ENCODE measurements at places on chromosomes 7 and 10. TPM values are rescaled to one million over a fixed set of nuclear protein-coding genes. Genes with fewer than 3 reads are reported as not detected.

The NME8 gene
- not detected for polyA plus RNA-seq

The LFNG gene
- 27.0 TPM for polyA plus RNA-seq

The ENKUR gene
- 3.5 TPM for polyA plus RNA-seq

The LLCFC1 gene
- polyA plus RNA-seq: 0.24 TPM

The CHAT gene
- polyA plus RNA-seq: not detected

The RNF32 gene
- 2.8 TPM for polyA plus RNA-seq

The LRRC61 gene
- 33.8 TPM for polyA plus RNA-seq

The PLAU gene
- polyA plus RNA-seq: 31.0 TPM

The MYL10 gene
- 0.59 TPM for polyA plus RNA-seq

The SH2D4B gene
- polyA plus RNA-seq: 0.13 TPM

DNA sequence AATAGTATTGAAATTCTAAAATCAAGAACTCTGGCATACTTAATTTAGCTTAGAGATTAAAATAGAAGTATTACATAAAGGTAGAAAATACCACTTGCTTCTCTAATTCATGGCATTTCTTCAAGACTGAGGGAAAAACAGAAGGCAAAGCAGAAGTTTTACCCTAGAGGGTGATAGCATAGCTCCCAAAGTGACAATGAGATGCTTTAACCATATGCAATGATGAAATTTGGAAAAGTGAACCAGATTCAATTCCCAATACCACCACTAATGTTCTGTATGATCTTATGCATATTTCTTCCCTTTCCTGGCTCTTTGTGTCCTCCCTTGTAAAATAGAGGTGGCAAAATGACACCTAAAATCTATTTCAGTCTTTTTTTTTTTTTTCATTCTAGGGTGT is 225.8 kb upstream of the PCLO start:
- DNase-seq: no peak

DNA sequence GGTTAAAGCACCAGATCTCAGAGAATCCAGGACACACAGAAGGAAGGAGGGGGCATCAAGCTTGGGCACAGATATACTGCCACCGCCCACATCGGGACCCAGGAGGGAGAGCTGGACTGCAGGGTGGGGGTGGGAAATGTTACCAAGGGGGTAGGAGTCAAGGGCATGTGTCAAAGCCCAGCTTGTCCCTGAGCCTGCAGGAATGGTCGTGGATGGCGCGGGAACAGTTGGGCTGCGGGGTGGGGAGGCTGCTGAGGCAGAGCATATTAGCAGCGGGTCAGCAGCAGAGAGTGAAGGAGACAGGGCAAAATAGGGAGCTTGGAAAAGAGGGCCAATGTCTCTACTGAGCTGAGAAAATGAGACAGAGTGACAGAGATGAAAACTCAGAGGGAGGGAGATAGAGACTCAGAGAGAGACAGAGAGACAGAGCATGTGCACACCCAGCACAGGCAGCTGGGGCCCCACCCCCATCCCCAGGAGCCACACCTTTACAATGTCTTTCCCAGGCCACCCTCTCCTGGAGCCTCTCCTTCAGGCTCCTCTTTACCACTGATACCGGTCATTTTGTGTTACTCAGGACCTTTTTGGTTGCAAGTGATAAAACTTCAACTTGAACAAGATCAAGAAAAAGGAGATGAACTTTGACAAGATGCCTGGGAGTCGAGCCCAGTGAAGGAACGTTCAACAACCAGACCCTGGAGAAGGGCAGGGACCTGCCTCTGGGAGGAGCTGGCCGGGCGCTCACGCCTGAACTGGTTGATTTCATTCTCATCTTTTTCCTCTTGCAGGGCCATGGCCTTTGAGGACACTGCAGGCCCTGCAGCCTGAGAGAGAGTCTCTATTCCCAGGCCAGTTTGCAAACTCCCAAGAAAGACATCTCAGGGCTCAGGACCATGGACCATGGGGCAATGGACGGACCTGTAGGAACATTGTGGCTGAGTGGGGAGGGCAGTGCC is 50.0 kb downstream of the AOC1 start:
- DNase-seq: no peak

DNA sequence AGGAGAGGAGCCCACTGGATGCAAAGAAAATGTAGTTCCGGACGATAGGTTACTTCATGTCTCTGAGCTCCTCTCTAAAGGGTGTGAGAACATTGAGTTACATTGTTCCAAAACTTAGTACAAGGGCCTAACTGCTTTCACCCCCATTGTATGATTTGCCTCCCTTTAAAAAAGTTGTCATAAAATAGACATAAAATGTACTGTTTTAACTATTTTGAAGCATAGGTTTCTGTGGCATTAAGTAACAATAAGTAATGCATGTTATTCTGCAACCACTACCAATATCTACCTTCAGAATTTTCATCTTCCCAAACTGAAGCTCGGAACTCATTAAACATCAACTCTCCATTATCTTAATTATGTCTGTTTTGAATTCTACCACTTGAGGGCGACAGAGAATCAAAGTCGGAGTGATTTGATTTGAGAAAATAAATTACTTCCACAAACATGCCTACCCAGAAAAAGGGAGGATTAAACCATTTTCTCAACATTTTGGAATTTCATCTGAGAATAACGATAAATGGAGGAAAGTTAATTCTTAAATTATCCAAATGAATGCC is 2.7 kb downstream of the IGFBP1 start:
- no peak for DNase-seq

DNA sequence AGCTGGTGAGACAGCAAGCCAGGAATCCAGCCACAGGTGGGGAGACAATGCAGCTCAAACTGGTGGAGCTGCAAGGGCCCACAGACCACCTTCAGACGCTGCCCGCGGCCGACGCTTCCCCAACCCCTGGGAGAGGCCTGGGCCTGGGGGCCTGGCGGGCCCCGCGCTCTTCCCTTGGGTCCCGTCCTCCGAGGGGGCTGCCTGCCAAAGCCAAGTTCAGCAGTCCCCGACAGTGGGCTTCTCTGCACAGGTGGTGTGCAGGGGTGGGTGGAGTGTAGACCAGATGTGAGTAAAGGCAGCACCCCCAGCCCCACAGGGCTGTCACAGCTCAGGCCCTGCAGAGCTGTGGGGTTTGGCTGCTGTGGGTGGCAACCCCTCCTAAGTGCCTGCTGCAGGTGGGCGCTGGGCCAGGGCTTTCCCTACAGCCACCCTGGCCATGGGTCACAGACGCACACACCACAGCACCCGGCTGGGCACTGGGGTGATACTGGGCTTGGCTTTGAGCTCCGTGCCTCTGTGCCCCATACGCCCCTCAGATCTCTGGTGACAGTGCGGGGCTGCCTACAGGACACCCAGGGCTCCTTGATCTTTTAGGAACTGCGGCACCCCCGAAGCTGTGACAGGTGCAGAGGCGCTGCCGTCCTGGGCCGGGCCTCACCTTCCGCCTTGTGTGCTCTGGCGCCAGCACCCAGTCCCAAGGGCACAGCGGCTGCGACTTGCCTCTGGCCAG is 20.5 kb downstream of the BNIP3 start:
- no peak for DNase-seq

- DNase-seq: no peak
These were observed 259.8 kb downstream of the GLI3 start for GRCh38 chr7:41977151-41977651.

DNA sequence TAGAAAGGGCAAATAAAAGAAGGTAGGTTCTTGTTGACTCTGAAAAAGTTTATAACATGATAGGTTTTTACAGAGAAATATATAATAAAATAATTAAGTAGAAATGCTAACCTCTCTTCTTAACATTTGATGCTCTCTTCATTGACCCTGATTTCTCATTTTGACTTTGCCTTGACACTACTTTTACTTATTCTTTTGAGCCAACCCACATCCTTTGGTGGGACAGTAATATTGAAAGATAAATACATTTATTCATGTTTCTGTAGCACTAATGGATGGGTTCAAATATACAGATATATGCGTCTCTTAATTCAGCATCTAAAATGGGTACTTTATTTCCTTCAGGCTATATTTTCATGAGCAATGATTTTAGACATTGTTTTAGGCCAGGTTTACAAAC is 34.4 kb downstream of the DDC start:
- DNase-seq: no peak

DNA sequence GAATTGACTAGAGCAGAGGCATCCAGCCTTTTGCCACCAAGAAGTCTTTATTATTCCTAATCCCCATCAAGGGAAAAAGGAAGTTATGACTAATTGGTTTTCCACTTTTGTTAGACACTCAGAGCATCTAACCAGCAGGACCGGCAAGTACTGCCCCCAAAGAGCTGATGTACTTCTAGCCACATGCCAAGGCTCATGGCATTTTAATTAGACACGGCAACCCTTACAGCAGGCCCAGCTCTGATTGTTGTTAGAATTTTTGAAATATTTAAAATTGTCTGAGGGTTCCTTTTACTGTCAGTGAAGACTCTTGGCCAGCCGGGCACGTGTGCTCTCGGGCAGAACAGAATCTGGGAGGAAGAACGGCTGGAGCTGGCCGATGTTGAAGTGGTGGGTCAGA is 114.8 kb downstream of the SPAG6 start:
- no peak for DNase-seq

DNA sequence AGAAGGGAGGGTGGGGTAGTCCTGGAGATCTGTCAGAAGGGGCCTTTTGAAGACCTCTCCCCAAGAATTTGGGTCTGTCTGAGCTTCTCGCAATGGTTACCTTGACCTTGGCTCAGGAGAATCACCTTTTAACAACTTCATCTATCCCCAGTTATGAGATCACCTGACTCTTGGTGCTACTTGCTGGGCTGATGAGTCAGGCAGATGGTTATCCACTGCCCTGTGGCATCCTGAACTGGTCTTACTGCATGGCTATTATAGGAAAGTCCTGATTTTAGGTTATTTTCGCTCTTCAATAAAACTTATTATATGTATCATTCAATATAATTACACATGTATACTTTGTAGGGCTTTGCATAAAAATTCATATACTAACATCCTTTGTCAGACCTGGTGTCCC is 274.7 kb downstream of the GFRA1 start:
- DNase-seq: no peak

GRCh38 chr10:85124603-85125051 is 796.2 kb downstream of the CCSER2 start:
- no peak for DNase-seq

DNA sequence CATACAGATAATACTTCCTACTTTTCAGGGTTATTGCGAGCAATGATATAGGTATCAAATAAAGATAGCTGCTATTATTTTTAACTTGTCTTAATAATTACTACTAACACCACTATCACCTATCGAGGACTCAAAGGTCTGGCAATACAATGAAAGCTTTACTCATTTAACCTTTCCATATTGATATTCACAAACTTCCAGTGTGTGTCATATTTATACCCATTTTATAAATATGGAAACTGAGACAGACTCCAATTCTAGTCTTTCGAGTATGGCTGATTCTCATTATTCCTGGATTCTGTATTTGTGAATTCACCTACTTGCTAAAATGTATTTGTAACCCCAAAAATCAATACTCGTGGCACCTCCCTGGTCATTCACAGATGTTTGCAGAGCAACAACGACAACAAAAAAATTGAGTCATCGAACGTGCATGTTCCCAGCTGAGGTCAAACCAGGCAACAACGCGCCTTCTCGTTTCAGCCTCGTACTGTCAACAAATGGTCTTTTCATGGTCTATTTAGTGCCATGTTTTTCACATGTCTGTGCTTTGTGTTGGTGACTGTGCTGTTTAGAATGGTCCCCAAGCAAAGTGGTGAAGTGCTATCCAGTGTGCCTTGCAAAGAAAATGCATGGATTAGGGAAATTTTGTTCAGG is 51.7 kb downstream of the SMURF1 start:
- DNase-seq: no peak

GRCh38 chr10:61877887-61878739 is 23.4 kb upstream of the ARID5B start:
- no peak for DNase-seq

DNA sequence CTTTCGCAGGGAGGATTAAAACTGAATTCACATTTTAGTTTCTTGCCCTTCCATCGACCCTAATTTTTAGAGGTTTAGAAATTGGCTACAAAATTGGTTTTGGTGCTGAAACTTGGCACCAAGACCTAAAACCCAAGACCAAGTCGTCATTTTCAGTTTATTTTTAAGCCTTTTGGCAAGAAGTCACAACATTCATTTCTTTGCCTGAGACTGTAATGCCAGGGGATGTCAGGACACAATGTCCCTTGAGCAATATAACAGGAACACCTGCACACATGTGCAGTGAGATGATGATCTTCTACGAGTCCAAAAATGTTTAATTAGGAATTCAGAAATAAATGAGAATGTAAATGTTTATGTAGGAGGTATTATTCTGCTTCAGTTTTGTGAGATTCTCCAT is 335.4 kb upstream of the ANKRD30A start:
- no peak for DNase-seq

GRCh38 chr7:123271231-123271630 is 71.5 kb upstream of the SLC13A1 start:
- DNase-seq: no peak

DNA sequence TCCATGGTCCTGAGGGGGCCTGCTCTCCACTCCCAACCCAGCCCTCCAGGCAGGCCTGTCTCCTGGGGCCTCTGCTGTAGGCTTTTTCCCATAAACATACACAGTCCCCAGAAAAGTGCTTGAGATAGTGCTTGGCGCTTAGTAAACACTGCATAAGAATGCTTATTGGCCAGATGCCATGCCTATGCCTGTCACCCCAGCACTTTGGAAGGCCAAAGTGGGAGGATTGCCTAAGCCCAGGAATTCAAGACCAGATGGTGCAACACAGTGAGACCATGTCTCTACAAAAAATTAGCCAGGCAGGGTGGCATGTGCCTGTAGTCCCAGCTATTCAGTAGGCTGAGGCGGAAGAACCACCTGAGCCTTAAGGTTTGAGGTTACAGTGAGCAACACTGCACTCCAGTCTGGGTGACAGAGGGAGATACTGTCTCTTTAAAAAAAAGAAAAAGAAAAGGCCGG is 24.6 kb upstream of the ASL start:
- no peak for DNase-seq

DNA sequence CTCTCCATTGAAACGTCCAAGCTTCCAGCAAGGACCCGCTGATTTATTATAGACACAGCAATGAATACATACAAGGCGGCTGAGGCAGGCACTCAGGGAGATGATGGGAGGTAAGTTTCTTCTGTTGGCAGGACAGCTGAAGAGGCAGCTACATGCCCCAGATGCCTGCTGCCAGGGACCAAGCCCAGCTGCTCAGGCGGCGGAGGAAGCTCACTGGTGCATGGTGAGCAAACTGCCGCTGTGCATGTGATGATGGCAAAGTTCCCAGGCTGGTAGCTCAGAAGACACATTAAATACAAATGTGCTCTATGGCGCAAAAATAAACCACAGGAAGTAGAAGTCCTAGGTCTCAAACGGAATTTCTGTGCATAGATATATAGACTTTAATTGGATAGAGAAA is 2.3 kb downstream of the DNTT start:
- no peak for DNase-seq

GRCh38 chr7:20141666-20142065 is 75.5 kb downstream of the MACC1 start:
- no peak for DNase-seq

GRCh38 chr10:22727663-22728062 is 13.3 kb upstream of the PIP4K2A start:
- no peak for DNase-seq

DNA sequence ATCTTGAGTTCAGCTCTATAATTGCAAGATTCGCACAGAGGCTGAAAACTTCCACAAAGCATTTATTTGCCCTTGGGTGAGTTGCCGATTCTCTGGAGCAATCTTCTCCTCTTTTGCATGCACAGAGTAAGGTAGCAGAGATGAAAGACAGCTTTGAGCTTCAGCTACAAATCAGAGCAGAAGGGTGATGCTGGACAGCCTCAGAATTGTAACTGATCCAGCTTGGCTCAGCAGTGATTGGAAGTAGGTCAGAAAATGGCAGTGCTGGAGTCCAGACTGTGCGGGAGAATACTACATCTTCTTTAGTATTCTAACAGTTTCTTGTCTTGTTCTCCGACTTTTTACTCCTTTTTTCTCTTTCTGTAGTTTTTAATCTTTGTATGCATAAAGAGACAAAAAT is 55.4 kb upstream of the CDC14C start:
- DNase-seq: no peak

GRCh38 chr10:112507046-112507445 is 60.0 kb downstream of the VTI1A start:
- DNase-seq: no peak
